Mammary microvascular endothelial cell (primary cell): ENCODE measurements at places on chromosomes 7 and 10. TPM values are rescaled to one million over a fixed set of nuclear protein-coding genes. Genes with fewer than 3 reads are reported as not detected.

The HMX3 gene
- total RNA-seq = 0.10 TPM in 1 of 2 replicates, not detected in the other

The NDUFB8 gene
- 220 and 254 TPM in 2 replicates for total RNA-seq

The ANKRD30A gene
- total RNA-seq = not detected in 2 replicates

The TNKS2 gene
- total RNA-seq = 25.4 and 25.8 TPM in 2 replicates

The ADCY1 gene
- total RNA-seq = 0.07 and 0.25 TPM in 2 replicates

The FGFBP3 gene
- total RNA-seq = 0.15 and 0.33 TPM in 2 replicates

The EPHA1 gene
- total RNA-seq = 0.07 TPM in 1 of 2 replicates, not detected in the other
